ENCODE measurements at places on chromosomes 11 and 22.
A peak's percentile ranks its signal among the peaks of the same experiment; 100 is the strongest.

- DNase-seq, result no peak
Measured at GRCh38 chr11:82246926-82247325, 486.7 kb downstream of the FAM181B start.

DNA sequence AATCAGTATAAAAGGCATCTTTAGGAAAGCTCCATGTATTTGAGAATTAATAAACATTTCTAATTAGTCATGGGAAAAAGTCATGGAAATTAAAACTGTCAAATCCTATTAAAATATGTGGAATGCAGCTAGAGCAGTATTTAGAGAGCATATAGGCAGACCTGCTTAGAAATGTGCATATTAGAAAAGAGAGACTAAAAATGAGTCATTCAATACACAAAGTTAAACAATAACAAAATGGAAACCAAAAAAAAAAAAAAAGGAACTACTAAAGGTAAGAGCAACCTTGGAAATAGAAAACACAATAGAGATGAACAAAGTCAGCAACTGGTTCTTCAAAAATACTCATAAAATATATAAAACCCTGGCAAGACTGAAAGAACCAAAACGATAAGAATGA lies 59.7 kb upstream of the RASSF10 start:
- DNase-seq, result peak; percentile 80

DNA sequence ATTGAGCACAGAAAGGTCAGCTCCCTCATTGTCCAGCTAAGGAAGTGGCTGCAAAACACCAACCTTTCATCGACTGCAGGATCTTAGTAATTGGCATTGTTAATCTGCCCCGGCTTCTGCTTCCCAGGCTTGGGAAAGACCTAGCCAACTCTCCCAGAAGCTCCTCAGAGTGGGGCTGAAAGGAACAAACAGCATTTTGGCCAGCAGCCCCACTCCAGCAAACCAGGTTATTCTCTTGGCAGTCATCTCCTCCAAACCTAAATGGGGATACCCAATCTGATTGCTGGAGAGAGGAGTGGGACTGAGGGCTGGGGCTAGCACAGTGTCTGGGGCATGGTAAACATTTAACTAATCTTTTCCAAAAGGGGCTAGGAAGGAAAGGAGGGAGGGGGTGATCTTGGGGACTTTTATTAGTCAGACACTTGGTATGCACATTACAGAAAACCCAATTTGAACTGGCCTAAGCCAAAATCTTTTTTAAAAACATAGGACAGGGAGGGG lies 294.4 kb downstream of the MN1 start:
- no peak for DNase-seq

GRCh38 chr11:120717042-120717441 lies 205.5 kb downstream of the GRIK4 start:
- DNase-seq, result no peak

DNA sequence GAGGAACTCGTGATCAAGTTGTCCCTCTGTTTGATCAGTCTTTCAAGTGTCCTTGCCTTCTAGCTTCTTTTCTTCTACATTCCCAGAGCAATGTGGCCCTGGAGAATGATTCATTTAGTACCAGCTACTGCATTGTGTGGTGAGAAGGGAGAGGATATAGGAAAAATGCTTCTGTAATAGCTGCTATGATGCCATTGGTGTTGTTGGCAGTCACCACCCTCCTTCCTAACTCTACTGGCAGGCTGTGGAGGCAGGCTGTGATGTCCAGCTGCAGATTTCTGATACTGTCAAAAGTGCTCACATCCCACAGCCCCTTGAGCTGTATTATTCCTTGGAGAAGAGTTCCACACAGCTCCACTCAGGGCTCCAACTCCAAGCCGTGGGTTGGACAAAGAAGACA lies 52.8 kb downstream of the ENDOD1 start:
- DNase-seq, result no peak

DNA sequence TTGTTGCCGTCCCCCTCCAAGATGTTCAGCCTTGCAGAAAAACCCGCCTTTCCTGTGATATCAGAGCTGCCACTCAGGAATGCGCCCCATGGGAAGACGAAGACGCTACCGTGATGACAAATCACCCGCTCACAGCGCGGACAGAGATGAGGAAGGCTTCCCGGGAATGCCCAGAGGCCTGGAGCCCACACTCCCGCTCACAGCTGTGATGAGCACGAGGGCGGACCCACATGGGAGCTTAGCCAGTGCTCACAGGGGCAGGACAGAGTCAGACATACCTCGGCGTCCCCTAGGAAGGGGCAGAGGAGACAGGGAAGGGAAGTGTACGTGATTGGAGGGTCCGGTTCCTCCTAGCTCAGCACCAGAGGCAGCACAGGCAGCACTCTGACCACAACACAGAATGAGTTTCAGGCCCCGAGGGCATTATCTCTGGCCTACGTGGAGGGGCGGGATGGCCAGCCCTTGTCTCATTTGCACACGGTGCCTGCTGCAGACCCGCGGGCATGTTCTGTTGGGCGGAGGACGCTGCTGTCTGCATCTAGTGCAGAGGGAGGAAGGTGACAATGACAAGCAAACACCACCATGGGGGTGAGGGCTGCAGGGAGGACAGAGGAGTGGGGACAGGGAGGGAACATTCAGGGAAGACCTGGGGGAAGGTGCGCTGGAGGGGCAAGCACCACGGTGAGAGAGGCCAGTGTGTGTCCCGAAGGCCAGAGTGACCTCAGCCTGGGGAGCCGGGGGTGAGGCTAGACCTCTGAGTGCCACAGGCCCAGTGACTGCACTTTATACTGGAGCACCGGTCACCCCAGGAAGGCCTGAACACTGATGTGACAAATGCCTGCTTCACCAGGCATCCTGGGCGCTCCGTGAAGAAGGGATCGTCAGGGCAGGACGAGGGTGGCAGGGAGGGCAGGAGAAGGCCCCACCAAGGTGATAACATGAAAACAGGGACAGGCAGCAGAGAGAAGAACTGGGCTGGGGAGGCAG lies 79.6 kb downstream of the CELSR1 start:
- no peak for DNase-seq

GRCh38 chr11:70926543-70927201 lies 325.7 kb downstream of the SHANK2 start:
- no peak for DNase-seq

GRCh38 chr11:20452585-20452984 lies 65.1 kb downstream of the PRMT3 start:
- DNase-seq, result no peak

GRCh38 chr11:60457576-60457975 lies 1.9 kb downstream of the MS4A1 start:
- no peak for DNase-seq

- peak; percentile 11 for DNase-seq
Measured at GRCh38 chr22:27867953-27868731, 50.9 kb downstream of the PITPNB start.

GRCh38 chr22:25208743-25209505 lies 9.3 kb downstream of the CRYBB3 start:
- no peak for DNase-seq

- DNase-seq, result no peak
Measured at GRCh38 chr22:50403701-50404101, 60.6 kb downstream of the PPP6R2 start.

- DNase-seq, result peak; percentile 73
Measured at GRCh38 chr11:48172818-48173609, 43.6 kb upstream of the OR4B1 start.

- no peak for DNase-seq
Measured at GRCh38 chr22:32699686-32700085, 101.8 kb upstream of the TIMP3 start.

DNA sequence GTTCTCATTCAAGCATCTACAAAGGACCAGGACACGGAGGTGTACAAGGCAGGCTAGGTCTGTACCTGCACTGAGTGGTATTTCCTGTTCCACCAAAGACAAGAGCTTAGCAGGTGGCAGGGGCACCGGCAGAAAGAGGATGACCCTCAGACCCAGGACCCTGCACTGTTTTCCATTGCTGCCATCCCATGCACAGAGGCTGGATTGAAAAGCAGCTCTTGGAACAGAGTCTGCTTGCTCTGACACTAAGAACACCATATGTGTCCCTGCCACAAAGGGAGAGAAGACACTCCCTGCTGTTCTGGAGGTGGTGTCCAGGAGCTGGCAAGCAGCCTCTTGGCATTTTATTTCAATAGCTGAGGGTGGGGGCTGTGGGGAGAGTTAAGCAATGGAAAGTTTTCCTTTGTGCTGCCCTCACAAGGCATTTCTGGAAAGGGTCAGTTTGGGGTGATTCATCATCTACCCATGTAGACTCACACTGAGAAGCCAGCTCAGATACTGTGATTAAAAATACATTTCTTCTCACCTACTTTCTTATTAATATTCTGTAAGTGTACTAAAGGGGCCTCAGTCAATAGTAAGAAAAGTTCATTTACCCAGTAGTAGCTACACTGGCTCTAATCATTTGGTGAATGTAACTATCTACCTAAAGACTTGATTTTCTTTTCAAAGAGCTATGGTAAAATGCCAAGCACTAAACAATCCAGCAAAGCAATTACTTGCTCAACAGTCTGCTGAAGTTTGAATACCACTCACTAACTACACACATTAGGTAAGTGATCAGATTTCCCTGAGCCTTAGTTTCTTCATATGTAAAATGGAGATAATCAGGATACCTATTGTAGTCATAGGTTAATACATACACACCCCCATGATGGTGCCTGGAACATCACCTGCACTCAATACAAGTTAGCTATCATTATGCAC lies 55.2 kb downstream of the SLC1A2 start:
- DNase-seq, result no peak

DNA sequence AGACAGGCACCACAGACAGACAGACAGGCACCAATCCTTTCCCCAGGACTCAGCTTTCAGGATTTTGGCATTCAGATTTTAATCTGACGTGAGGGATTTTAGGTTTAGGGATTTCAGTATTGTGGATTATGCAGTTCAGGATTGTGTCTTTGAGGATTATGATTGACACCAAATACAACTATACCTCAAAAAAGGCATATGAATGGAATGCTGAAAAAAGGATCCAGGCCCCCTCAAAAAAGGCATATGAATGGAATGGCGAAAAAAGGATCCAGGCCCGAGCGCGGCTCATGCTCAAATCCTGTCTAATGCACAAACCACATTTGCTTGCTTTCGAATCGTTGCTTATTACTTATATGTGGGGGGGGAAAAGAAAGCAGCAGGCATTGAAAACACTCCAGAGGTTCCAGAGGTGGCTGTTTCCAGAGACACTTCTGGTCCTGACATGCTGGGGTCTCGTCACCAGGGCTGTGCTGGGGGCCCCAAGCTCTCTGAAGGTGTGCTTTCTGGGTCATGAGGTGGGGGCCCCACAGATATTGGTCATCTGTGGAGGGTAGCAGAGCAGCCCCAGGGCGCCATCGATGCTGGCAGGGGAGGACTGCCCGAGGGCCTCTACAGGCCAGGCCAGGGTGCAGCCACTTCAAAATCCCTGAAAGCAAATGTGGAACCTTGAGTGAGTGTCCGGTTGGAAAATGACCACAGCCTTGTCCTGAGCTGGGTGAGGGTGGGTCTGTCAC lies 16.8 kb upstream of the OSBPL5 start:
- no peak for DNase-seq

DNA sequence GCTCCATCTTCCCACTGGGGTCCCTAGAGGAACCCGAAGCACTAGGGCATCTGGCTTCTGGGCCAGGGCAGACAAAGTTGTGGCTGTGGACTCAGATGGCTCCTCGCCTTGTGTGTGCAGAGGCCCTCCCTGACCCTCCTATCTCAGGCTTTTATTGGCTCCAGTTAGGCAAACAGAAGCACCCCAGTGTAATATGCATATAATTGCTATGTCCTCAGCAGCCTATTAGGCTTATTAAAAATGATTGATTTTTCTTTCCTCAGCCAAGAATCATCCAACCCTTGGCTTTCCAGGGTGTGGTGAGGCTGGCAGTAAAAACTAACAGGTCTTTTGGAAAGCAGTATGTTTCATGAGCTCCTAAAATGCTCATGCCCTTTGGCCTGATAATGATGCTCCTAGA lies 22.3 kb downstream of the UPB1 start:
- no peak for DNase-seq

DNA sequence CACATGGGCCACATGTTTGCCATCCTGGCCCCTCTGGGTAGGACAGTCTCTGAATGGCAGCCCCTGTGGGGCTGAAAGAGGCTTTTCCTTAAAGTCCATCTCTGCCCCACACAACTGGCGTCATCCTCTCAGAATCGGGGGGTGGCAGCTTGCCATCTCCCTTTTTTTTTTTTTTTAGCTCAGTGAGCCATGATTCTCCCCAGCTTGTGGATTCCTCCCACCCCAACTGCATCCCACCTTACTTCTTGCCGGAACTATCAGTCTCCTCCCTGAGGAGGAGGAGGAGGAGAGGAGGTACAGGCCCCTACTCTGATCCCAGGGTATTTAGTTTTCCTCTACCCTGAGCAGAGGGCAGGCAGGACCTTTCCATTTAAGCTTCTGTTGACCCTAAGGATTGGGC lies 3.4 kb downstream of the DGKZ start:
- DNase-seq, result no peak

DNA sequence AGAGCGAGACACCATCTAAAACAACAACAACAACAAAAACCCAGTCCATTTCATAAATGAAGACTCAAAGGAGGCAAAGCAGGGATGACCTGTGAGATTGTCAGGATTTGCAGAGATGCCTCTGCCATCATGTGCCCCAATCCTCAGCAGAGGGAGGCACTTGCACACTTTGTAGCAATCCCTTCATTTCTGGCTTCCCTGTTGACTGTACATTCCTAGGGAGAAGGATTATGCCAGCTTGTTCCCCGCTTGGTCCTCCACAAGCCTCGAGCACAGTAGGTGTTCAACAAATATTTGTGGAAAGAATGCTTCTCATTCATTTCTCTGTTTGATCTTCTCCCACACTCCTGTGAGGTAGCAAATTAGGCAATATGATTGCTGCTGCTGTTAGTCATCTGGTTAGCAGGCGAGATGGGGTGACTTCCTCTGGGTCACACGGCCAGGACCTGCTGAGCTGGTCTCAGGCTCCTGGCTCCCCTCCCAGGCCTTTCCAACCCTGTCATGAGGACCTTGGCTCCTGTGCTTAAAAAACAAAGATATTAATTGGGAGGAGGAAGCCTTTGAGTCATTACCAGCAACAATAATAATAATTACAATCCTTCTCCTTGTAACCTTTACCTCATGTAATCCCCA lies 34.1 kb downstream of the LIF start:
- peak; percentile 59 for DNase-seq

- DNase-seq, result no peak
Measured at GRCh38 chr22:30906411-30906810, 62.2 kb downstream of the MORC2 start.

DNA sequence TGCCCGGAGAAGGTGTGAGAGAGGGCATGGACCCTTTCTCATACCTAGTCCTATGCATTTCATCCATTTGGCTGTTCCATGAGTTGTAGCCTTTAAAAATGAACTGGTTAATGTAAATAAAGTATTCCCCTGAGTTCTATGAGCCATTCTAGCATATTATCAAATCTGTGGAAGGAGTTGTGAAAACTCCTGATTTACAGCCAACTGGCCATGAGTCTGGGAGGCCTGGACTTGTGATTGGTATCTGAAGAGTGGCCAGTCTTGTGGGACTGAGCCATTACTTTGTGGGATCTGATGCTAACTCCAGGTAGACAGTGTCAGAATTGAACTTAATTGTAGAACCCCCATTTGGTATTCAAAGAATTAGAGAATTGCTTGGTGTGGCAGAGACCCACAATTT lies 48.4 kb downstream of the FAM118A start:
- DNase-seq, result no peak
